ENCODE measurements at places on chromosomes 6 and 20.

- DNase-seq: no peak
Measured at GRCh38 chr20:6381887-6382286, 259.1 kb upstream of the FERMT1 start.

- no peak for DNase-seq
Measured at GRCh38 chr20:60662307-60662706, 589.8 kb upstream of the CDH4 start.

DNA sequence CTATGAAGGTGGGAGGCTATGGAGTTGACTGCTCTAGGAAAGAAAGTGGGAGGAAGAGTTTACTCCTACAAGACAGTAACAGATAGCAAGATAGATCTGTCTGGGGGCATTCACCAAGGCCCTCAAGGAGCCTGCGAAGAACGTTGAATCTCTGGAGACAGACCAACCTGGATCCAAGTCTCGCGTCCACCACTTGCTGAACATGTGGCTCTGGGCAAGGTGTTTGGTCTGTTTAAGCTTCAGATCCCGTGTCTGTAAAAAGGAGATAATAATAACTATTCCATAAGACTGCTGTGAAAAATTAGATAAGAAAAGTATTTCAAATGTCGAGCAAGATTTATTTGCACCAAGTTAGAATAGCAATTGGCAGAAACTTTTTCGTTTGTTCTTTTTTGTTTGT lies 8.1 kb upstream of the EEF1A1 start:
- no peak for DNase-seq

DNA sequence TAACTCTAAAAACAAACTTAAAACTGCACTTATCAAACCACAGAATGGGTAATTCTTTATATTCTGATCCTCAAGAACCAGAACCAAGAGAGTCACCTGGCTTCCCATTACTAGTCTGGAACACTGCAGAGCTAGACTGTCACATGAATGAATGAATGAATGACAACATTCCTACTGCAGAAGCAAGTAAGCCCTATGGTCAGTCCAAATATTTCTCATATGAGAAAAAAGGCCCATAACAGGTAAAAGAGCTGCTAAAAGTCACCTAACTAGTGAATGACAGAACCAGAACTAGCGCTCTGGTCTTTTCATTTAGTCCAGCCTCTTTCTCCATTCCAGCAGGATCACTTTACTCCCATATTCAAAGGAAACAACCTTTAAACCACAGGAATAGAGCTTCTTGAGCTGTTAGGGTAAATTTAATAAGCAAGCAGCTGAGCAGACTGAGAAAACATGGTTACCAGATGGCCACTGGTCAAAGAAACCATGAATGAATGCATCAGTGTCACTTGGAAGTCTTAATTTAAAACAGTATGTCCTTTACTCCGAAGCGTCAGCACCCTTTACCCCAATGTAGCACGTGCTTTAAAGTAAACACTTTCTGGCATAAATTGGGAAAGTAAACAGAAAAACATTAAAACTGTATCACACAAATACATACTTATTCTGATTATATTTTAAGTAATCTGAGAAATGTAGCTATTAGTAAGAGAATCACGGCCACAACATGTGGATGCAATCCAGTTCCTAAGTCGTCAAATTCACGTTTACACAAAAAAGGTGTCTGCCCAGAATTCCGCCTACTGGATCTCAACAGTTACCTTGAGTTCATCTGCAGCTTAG lies 1.4 kb downstream of the PREP start:
- no peak for DNase-seq

- DNase-seq: no peak
Measured at GRCh38 chr6:149157126-149157525, 160.4 kb upstream of the TAB2 start.

DNA sequence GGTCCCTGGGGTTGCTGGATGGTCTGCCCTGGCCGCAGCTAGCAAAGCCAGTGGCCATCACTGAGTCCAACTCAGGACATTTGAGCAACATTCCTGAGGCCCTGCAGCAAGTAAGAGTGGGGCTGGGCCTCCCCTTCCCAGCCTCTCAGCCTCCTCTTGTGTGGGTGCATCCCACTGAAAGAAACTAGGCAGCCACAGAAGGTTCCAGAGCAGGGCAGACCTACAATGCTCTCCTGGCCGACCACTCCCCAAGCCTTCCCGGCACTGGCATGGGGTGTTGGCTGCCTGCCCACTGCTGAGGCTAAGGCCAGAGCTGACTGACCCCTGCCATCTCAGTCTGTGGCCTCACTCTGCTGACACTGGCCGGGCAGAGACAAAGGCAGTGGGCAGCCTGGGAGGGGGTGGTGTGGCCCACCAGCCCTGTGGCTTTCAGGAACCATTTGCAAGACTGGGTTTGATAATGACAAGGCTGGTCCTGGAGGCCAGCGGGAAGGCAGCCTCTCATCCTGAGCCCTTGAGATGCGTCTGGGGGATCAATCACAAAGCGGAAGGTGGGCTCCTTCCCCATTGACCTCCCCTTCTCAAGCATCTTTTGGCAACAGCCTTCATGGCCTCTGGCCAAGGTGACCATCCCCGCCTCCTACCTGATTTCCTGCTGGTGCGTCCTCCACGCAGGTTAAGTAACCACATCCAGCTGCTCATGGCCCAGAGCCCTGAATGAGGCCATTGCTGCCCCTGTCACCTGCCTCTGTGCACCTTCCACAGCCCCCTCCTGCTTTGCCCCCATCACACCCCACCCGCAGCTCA lies 9.6 kb downstream of the DLGAP4 start:
- no peak for DNase-seq

DNA sequence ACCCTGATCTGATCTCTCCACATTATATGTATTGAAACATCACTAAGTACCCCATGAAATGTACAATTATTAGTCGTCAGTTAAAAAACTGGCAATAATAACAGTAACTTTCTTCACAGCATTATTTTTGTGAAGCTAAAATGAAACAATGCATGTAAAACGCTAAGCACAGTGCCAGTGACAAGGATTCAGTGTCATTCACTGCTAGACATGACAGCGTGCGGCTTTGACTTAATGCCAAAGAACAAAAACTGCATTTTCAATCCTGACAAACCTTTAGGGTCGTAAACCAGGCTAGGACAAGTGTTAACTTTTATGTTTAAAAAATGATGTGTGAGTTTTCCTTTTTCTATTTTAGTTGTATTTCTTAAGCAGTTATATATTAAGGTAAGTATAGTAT lies 8.8 kb upstream of the OPN5 start:
- no peak for DNase-seq

GRCh38 chr6:95117236-95117635 lies 460.1 kb upstream of the MANEA start:
- no peak for DNase-seq

- DNase-seq: no peak
Measured at GRCh38 chr6:54802775-54803634, 43.6 kb upstream of the FAM83B start.

DNA sequence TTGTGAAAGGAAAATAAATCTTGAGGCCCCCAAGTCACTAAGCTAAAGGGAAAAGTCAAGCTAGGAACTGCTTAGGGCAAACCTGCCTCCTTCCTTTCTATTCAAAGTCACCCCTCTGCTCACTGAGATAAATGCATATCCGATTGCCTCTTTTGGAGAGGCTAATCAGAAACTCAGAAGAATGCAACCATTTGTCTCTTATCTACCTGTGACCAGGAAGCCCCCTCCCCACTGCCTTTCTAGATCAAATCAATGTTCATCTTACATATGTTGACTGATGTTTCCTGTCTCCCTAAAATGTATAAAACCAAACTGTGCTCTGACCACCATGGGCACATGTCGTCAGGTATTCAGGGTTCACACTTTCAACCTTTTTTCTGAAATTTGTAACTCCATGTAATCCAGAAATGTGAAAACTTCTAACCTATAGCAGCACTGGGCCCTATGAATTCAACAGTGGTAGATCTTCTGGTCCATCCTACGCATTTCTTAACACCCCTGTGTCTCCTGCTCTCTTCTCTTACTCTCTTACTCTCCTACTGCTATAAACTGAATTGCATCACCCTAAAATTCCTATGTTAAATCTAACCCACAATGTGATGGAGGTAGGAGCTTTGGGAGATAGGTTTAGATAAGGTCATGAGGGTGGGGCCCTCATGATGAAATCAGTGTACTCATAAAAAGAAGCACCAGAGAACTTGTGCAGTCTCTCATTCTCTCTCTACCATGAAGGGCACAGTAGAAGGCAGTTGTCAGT lies 89.3 kb downstream of the EPB41L2 start:
- DNase-seq: no peak

DNA sequence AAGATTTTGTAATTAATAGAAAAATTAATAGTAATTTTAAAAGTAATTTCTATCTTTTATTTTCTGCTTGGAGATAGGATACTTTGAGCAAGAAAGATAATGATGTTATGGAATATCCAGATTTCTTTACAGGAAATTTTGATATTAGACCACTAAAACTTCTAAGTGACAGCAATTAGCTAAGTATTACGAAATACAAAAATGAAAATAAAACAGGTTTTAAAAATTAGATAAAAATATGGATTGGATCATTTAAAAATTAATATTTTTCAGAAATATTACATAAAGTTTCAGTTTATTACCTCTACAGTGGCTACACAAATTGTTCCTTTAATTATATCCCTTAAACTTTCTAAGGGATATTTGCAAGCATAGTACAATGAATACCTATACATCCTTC lies 4.2 kb upstream of the MYLK4 start:
- no peak for DNase-seq

GRCh38 chr20:21272279-21272678 lies 30.9 kb upstream of the XRN2 start:
- DNase-seq: no peak

Measured in stimulated activated CD8-positive, alpha-beta memory T cell treated with anti-CD3 and anti-CD28 coated beads, Interleukin-7, amount 100 ng/mL, for 24 hours (primary cell).